Stimulated activated CD8-positive, alpha-beta memory T cell treated with anti-CD3 and anti-CD28 coated beads, Interleukin-4, amount 100 ng/mL, for 4 hours (primary cell): ENCODE measurements at places on chromosomes 5 and 9.
A peak's percentile ranks its signal among the peaks of the same experiment; 100 is the strongest.

GRCh38 chr5:61731946-61732314 is 399.9 kb downstream of the ZSWIM6 start:
- DNase-seq = no peak

GRCh38 chr5:96751203-96752169 is 56.3 kb downstream of the ERAP1 start:
- no peak for DNase-seq

DNA sequence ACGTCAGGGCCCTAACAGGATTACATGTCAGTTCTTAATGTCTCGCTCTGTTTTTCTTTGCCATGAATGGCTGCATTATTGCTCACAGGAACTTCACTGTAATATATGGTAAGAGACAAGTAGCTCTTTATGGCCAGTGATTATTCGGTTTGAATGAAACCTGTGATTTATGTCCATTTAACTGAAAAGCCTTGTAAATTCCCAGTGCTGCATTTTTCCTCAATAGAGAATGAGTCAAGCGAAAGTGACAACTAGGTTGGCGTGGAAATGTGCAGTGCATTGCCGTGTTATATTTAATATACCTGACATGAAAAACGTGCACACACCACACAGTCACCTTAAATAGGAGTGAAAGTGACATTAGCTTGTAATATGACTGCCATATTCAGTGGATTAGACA is 163.1 kb downstream of the PBX3 start:
- DNase-seq = no peak

- DNase-seq = peak; percentile 59
Measured at GRCh38 chr9:136267261-136268111, 21.9 kb upstream of the QSOX2 start.

DNA sequence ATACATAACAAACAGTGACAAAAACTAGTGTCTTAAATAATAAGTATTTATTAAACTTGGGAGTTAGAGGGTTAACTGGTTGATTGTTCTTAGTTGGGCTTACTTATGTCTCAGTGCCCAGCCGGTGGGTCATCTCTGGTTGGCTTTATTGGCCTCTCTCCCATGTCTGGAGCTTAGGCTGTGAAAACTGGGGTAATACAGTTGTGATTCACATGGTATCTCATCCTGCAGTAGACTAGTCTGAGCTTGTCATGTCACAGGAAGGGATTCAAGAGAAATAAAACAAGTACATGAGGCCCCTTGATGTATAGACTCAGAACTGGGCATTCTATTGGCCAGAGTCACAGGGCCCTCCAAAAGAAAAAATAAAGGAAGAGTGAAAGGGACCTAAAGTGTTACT is 466.4 kb upstream of the SMC2 start:
- no peak for DNase-seq

- no peak for DNase-seq
Measured at GRCh38 chr9:115437418-115437817, 319.5 kb upstream of the TNC start.

GRCh38 chr9:959914-960313 is 16.5 kb upstream of the DMRT3 start:
- no peak for DNase-seq

DNA sequence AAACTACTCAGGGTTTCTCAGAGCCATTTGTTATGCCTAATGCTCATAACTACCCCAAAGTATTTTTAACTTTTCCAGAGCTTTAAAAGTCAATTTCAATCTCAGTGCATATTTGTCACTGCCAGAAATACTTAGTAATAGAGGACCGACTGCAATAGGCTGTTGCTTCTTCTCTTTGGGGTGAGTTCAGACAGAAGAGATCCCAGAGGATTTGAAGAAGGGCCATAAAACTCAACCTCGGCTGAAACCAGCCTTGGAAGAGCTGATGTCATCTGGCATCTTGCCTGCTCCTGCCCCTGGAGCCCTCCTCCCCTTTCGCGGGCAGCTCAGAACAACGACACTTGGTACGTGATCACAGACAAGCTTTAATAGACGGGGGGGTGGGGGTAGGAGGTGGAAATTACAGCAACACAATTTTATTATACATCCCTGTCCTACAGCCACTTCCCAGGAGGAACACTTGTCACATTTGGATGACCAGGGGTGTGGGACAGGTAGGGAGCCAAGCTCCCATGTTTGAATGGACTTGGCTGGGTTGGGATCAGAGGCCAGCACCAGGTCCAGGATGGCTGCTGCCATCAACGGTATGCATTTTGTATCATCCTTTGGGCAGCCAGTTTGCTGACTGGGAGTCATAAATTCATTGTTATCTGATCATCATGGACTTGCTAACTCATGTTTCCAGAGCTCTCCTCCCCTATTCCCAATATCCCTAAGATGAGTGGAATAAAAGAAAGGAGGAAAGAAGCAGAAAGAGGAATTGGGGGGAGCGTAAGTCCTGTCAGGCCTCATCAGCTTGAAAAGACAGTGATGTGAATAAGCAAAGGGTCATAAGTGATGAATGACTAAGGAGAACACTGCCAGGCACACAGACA is 186.6 kb upstream of the PANK3 start:
- no peak for DNase-seq

GRCh38 chr5:76402251-76402885 is 717 bp upstream of the IQGAP2 start:
- peak; percentile 39 for DNase-seq

DNA sequence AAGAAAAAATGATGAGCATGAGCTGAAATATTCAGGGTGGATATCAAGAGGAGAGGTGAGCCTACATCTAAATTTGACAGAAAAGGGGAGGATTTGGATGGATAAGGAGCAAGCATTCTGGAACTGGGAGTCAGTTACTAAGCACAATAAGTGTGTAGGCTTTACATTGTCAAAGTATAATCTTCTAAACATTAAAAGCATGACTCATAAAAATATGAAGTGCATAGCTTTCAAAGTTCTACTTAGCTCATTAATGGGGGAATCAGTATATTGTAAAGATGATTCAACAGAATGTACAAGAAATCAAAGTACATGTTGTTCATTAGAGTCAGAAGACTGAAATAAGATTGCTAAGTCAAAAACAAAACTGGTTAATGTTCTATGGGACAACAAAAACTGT is 248.0 kb upstream of the GAS1 start:
- no peak for DNase-seq
